Posterior vena cava (tissue), 2 donors: ENCODE measurements at places on chromosomes 11 and 22. TPM values are rescaled to one million over a fixed set of nuclear protein-coding genes. Genes with fewer than 3 reads are reported as not detected.

Gene MAJIN
- not detected for total RNA-seq

Gene C11orf52
- 1.7 TPM for total RNA-seq

Gene HYOU1
- 128 TPM for total RNA-seq

Gene H19
- 430 TPM for total RNA-seq

Gene SEPTIN3
- total RNA-seq, result 0.14 TPM

Gene CARD18
- not detected for total RNA-seq

Gene HEPN1
- not detected for total RNA-seq

Gene CD3E
- total RNA-seq, result 1.3 TPM

Gene SERPIND1
- not detected for total RNA-seq

Gene FAM180B
- 7.2 TPM for total RNA-seq

Gene FXYD2
- 3.6 TPM for total RNA-seq

Gene SHISAL1
- total RNA-seq, result 12.7 TPM

Gene EFEMP2
- 131 TPM for total RNA-seq

Gene ANO5
- 3.5 TPM for total RNA-seq

Gene SCN3B
- 1.5 TPM for total RNA-seq

Gene MS4A7
- 52.5 TPM for total RNA-seq

Gene GAB4
- not detected for total RNA-seq

Gene SBF1
- total RNA-seq, result 83.8 TPM
